ENCODE measurements at places on chromosomes 1 and 21. TPM values are rescaled to one million over a fixed set of nuclear protein-coding genes. Genes with fewer than 3 reads are reported as not detected.

DNA sequence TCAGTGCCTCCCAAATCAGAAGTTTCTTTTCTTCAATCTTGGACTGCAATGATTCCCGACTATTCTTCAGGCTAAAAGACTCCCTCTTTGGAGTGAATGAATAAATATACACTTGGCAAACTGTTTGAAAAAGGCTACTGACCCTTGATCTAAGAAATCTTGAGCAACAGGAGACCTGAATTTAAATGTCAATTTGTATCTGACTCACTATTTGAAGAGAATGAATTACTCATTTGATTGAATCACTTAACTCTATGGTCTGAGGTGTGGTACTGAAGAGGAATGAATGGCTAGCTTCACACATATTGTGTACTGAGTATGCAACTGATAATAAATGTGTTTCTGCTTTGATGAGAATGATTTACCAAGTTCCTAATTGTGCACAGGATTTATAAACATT, 4.6 kb upstream of the SMG7 start:
- no peak for DNase-seq

Gene AADACL3
- not detected for polyA plus RNA-seq

DNA sequence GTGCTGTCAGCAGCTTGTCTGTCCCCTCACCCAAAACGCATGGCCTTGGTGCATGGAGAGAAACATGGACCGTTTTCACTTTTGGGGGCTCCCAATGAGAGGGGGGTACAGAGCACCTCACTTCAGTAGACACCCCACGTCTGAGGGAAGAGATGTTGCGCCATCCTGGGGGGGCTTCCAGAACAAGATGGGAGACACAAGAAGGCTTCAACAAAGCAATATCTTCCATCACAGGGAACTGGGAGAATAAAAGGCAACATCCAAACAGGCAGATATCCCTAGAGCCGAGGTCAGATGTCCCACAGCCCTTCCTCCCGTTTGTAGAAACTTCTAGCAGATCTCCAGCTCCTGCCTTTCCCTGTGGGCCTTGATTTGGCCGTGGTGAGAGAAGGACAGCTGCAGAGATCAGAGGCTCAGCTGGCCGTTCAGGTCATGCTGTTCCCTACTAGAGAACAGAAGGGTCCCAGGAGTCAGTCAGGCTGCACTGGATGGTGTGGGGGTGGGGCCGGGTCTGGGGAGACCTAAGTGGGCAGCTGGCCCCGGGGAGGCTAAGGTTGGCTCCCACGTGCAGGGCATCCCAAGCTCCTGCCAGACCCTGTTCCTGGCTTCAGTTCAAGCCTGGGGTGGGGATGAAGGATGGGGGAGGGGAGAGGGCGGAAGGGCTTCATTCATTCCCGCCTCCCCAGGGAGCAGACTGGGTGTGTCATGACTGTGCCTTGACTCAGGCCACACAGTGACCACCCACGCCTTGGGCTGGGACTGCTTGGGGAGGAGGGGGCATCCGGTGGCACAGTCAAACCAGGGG, 4.4 kb downstream of the PLOD1 start:
- no peak for DNase-seq

Gene ST6GALNAC5
- 3.0 TPM for polyA plus RNA-seq

- no peak for DNase-seq
These were observed 31.7 kb upstream of the CDC42BPA start for GRCh38 chr1:227349967-227350366.

GRCh38 chr1:67831850-67832513, 1.3 kb downstream of the GNG12 start:
- peak; percentile 73 for DNase-seq

- no peak for DNase-seq
These were observed 1256.9 kb downstream of the BRINP3 start for GRCh38 chr1:189220750-189221149.

- no peak for DNase-seq
These were observed 1.0 kb upstream of the DCAF6 start for GRCh38 chr1:167935216-167936067.

DNA sequence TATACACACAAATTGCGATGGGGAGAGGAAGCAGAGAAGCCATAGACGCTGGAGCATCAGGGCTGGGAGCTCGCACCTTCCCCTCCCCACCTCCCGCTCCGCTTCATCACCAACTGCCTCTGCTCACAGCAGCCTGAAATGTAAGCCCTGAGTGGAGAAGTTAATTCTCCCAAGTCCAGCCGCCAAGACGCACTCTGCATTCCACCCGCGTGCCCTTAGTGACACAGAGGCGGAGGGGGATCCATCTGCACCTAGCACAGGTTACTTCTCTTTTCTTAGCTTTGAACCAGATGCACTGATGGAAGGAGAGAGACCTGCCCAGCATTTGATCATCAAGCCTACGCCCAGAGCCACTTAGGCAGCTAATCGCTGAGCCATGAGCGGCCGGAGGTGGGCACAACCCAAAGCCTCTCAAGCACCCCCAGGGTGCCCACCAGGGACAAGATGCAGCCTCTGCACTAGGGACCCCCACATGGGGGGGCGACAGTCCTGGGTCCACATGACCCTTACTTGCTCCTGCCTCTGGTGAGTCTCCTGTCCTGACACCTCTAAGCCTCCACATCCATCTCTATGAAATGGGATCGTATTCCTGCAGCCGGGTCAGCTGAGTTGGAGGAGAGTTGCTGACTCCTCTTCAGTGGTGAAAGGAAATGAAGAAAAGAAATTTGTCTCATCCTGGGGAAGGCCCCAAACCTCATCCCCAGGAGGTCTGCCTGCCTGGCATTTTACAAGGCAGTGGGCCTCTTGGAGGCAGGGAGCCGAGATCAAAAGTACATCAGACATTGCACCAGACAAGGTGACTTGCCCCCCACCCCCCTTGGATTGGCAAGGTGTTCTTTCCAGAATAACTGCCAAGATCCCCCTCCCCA, 316.2 kb downstream of the MATN1 start:
- DNase-seq: no peak

Gene GJC2
- polyA plus RNA-seq: 1.1 TPM

Gene DNAI4
- 14.2 TPM for polyA plus RNA-seq

GRCh38 chr1:44590475-44590874, 83.8 kb downstream of the TMEM53 start:
- DNase-seq: no peak

Gene FNDC10
- polyA plus RNA-seq: 3.4 TPM

DNA sequence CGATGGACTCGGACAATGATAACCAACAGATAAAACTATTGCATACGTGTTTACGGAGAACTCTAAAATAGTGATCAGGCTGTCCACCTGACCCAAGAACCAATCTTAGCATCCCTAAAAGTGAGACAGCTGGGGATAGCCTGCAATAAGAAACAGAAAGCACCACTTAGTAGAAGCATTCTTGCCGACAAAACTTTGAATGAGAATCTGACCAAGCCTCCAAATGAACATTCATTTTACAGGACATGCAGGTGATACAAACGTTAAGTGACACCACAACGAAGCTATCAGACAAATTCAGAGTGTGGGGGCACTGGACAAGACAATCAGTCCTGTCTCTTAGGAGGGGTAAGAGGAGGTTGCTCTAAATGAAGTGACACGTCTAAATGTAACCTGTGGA, 1.2 kb downstream of the PSMG1 start:
- DNase-seq: no peak

DNA sequence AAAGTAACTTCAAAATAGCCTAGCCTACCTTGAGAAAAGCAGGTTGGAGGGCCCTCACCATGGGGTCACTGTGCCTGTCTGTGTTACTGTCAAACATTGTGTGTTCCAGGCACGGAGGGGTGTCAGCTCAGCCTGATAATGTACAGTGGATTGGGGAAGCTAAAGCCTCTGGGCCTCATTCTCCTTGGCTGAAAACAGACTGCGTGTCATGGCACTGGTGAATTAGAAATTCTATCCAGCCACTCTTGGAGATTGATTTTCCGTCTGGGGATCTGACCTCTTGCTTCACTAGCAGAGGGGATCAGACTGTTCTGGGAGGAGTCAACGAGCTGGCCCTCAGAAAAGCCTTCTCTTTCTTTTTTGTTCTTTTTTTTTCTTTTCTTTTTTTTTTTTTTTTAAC, 123.5 kb upstream of the HOOK1 start:
- no peak for DNase-seq

GRCh38 chr1:198660341-198661261, 21.8 kb downstream of the PTPRC start:
- DNase-seq: no peak

DNA sequence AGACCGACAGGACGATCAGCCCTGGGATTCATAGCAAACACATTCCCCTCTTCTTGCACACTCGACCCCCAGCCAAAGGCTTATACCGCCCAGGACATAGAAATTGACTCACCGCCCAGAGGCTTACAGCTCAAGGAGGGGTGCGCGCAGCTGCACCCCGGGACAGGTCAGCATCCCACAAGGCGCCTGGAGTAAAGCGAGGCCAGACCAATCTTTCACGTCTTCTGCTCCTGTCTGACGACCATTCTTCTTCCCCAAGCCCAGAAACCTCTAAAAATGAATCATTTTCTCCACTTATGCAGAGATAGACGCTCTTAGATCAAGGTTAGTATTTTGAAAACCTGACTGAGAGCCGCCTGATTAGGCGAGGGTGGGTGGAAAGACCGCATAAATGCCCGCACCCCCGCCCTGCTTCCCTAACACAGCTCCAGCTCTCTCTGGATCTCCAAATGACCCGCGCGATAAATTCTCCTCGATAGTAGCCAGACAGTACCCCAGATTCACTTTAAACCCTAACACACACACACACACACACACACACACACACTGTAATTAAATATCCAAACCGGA, 1.9 kb upstream of the LHX8 start:
- no peak for DNase-seq

- no peak for DNase-seq
These were observed 7.1 kb upstream of the UBXN10 start for GRCh38 chr1:20178634-20179370.

Gene SLC9C2
- polyA plus RNA-seq: 0.20 TPM

Gene RRAGC
- 32.7 TPM for polyA plus RNA-seq

DNA sequence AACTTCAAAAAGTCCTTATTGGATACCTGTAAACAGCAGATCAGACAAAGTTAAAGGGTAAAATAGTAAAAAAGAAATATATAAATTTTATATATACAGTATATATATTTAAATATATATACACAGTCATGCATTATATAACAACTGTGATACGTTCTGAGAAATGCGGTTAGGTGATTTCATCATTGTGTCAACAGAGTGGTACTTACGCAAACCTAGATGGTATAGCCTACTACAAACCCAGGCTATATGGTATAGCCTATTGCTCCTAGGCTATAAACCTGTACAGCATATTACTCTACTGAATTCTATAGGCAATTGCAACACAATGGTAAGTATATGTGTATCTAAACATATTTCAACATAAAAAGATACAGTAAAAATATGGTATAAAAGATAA, 222.7 kb downstream of the NUF2 start:
- no peak for DNase-seq

DNA sequence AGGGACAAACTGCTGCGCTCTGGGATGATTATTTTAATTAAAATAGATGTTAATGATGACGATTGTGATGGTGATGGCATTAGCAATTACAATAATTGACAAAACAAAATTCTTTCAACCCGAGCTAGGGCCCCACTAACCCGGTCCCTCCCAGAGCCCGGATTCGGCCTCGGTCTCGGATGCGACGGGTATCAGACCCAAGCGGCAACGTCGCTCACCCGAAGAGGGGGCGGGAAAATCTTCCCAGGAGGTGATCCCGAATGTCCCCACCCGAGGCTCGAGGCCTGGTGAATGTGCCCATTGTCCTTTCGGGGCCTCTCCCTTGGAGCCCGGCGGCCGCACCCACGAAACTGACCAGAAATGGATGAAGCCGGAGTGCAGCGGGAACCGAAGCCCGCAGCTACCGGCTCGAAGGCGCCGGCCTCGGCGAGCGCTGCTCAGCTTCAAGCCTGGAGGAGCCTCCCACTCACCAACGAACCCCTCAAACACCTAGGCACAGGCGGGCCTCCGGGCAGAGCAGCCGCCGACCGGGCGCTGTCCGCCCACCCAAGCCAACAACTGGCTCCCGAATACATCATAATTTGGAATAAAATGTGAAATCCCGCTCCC, 1.2 kb downstream of the TAL1 start:
- no peak for DNase-seq

- no peak for DNase-seq
These were observed 4.6 kb downstream of the TNFRSF1B start for GRCh38 chr1:12171206-12172041.

Gene OR14C36
- not detected for polyA plus RNA-seq

DNA sequence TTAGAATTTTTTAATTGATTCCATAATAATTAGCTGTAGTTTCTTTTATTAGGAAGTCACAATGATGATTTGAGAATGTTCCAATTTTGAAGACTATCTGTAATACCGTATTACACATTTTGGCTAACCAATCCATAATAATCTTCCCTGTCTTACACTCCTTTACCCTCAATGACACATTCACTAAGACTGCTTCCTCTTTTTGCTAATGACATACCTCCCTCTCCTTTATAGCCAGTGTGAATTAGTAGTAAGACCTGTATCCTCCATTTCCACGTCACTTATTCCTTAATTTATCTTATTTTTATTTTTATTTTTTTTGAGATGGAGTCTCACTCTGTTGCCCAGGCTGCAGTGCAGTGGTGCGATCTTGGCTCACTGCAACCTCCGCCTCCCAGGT, 10.1 kb downstream of the KDM1A start:
- DNase-seq: no peak

DNA sequence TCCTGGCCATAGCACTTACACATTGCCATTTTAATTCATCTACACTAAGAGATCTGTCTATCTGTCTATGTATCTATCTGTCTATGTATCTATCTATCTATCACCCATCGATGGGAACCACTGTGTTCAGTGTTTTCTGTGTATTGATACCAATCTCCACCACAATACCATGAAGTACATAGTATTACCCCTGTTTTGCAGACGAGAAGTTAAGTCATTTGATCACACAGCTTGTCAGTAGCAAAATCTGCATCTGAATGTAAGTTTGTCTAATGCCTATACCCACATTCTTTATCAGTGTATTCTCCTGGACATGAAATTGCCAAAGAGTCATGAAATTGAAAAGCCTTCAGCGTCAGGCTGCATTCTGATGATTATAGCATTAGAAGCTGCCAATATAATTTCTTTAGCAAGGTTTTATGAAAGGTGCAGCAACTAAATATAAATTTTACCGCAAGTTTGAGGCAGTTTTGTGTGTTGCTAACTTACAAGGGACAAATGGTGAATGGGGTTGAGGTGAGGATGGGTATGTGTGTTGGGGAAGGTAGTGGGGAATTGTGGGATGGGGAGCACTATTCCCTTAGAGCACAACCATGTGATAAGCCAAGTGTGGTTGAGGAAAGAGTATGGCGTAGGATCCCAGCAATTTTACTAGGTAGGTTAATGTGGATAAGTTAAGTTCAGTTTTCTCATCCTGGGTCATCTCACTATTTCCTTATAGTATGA, 24.2 kb downstream of the SLAMF1 start:
- no peak for DNase-seq

DNA sequence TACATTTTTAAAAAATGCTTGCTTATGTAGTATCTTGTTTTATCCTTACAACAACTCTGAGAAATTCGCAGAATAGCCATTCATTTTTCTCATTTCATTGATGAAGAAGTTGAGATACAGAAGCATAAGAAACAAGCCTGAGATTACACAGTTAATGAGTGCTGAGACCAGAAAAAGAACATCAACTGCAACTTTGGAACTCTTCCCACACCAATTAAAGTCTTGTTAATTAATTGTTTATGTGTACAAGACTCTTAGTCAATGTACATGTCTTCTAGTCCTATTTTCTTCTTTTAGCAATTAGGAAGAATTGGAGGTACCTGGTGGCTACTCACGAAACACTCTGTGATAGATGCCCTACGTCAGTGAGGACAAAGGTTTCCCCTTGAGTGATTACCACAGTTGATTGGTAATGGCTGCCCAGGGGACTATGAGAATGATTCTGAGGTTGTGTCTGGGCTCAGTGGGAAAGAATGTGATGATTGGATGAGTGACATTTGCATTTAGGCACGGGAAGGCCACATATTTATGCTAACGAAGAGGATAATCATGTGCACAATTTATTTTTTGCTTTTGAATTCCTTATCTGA, 187.4 kb upstream of the KCNK2 start:
- no peak for DNase-seq

Gene CCDC17
- polyA plus RNA-seq: 2.2 TPM

All from renal pelvis (tissue), 12 donors.